Hematopoietic multipotent progenitor cell treated with erythropoietin and hydrocortisone succinate and interleukin-3 and kit ligand, for 8 days (in vitro differentiated cells): ENCODE measurements at places on chromosomes 1 and 21.

DNA sequence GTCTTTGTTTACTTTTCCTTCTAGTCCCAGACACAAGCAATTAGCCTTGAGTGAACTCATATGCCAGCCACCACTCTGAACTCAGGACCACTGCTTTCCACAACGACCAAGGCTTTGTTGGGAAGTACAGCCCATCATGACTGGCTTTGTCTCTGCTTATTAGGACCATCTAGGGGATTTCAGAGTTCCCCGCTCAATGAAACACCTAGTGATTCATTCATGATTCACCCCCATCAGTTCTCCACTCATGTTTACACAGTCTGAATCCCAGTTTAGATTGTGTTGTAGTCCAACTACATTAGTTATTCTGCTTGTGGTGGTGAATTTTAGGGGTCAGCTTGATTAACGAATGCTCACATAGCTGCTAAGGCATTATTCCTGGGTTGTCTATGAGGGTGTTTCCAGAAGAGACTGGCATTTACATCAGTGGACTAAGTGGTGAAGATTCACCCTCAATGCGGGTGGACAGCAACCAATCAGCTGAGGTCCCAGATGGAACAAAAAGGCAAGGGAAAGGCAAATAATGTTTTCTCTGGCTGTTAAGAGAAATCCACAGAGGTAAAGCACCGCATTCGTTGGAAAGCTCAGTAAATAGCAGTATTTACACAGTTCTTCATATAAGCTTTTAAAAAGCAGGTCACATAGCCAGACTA lies 122.7 kb downstream of the RGS21 start:
- DNase-seq, result no peak

GRCh38 chr1:147652306-147652705 lies 18.0 kb downstream of the ACP6 start:
- DNase-seq, result no peak

- DNase-seq, result no peak
These were observed 1523.0 kb upstream of the B3GALT2 start for GRCh38 chr1:194709439-194709838.

DNA sequence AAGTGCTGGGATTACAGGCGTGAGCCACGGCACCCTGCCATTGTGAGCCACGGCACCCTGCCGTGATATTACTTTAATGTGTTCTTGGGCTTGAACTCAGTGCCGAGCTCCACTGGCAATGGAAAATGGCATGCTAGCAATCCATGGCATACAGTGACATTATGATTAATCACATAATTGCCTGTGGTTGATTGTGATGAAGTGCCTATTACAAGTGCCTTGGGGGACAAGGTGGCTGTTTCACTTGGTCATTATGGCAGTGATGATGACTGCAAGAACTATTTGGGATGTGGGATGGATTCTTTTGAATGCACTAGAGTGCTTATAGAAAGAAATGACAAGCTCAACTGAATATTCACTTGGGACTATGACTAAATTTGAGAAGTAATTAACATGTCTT lies 22.3 kb upstream of the HPCAL4 start:
- DNase-seq, result no peak

DNA sequence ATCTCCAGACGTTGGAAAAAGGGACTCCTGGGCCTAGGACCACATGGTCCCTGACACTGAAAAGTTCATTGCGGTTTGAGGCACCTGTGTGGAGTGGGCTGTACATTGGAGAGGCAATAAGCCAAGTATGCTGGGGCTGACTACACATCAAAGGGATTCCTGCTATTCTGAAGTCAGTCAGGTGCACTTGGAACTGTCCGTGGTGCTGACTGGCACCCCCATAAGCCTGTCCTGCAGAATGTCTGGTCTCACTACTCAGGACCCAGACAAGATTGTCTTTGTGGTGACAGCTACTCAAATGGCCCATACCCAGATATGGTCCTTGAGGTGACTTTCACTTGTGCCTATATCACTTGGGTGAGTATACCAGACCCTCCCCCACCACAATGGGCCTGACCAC lies 150.6 kb downstream of the RWDD3 start:
- peak; percentile 33 for DNase-seq

- no peak for DNase-seq
These were observed 6.1 kb downstream of the TNFRSF25 start for GRCh38 chr1:6459850-6460265.

GRCh38 chr1:3323021-3323795 lies 131.3 kb upstream of the ARHGEF16 start:
- no peak for DNase-seq

GRCh38 chr21:16742131-16742641 lies 770.7 kb upstream of the CXADR start:
- no peak for DNase-seq

DNA sequence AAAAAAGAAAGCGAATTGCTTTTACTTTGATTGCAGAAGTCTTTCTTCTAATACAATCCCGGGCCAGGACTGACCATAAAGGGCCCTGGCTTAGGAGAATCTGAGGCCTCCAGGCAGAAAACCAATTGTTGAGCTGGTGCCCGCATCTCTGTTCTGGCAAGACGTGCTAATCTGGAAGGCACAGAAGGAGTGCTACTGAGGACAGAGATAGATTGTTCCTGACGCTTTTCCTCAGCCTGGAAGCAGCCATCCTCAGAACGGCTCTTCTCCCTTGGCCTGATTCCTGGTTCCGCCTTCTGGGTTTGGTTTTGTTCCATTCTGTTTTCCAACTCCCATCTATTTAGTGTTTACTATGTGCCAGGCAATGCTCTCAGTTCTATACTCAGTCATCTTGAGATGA lies 44.8 kb upstream of the SPOCD1 start:
- no peak for DNase-seq

DNA sequence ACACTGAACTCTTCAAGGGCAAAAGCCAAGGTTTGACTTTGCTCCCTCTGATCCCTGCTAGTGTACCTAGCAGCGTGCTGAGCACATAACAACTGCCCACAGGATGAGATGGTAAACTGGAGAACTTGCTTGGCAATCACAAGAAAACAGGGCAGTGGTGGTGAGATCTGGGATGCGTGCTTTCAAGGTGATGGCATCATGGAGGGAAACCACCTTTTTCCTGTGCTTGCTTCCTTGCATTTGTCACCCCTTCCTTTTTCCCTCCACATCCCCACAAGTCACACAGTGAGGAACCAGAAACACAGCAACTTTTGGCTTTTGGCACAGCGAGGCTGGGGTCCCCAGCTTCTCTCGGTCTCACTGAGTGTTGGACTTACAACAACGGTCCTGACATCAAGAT lies 31.4 kb upstream of the BECN2 start:
- no peak for DNase-seq
